ENCODE measurements at places on chromosomes 3 and 15.

GRCh38 chr15:70424937-70425411 is 327.3 kb upstream of the TLE3 start:
- DNase-seq: peak; percentile 4

DNA sequence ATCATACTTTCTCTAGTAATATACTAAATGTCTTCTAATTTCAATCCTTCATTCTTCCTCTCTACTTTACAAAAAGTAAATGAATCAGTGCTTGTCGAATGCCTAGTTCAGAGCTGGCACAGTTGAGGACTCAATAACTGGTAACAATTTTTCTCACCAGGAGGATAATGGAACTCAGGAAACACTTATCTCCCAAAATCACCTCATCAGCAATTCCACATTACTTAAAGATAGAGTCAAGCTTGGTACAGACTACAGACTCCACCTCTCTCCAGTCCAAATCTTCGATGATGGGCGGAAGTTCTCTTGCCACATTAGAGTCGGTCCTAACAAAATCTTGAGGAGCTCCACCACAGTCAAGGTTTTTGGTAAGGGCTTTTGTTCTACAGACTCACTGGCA is 16.3 kb downstream of the ZBED2 start:
- DNase-seq: no peak

DNA sequence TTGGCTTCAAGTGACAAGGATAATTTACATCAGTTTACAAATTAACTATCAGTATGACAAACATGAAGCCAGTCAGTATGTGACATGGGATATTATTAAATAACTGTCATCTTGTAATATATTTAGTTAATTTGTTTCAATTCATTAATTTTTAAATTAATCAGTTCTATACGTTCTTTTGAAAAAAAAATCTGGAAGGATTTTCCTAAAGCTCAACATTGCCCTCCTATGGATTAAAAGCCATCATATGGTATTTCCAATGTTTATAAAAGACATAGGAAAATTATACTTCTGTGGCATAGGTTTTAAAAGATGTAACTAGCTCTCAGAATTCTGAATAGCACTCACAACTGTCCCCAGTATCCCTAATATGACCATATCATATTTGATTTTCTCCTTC is 134.4 kb downstream of the PLOD2 start:
- no peak for DNase-seq

- DNase-seq: no peak
These were observed 20.8 kb downstream of the GRAMD2A start for GRCh38 chr15:72176743-72177142.

GRCh38 chr3:103977417-103977816 is 1389.3 kb upstream of the ALCAM start:
- no peak for DNase-seq

DNA sequence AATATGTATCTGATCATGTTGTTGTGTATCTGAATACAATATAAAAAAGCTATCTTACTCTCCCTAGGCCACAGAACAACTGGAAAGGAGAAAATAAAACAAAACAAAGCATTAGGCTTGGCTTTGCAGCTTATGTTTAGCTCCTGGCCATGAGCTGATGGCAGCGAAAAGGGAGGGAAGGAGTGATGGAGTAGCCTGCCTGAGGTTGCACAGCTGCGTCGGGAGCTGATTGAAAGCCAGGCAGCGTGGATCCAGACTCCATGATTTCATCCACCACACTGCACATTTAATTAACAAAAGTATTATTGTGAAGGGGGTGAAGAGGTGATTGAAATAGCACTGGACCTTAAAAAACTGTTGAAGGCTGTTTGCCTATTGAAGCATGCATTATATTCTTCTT is 212.2 kb downstream of the GABRG3 start:
- no peak for DNase-seq
